ENCODE measurements at places on chromosomes 7 and 10. TPM values are rescaled to one million over a fixed set of nuclear protein-coding genes. Genes with fewer than 3 reads are reported as not detected.

The COA1 gene
- total RNA-seq = 83.1 TPM

The AOC1 gene
- total RNA-seq = not detected

The HTRA1 gene
- 0.11 TPM for total RNA-seq

DNA sequence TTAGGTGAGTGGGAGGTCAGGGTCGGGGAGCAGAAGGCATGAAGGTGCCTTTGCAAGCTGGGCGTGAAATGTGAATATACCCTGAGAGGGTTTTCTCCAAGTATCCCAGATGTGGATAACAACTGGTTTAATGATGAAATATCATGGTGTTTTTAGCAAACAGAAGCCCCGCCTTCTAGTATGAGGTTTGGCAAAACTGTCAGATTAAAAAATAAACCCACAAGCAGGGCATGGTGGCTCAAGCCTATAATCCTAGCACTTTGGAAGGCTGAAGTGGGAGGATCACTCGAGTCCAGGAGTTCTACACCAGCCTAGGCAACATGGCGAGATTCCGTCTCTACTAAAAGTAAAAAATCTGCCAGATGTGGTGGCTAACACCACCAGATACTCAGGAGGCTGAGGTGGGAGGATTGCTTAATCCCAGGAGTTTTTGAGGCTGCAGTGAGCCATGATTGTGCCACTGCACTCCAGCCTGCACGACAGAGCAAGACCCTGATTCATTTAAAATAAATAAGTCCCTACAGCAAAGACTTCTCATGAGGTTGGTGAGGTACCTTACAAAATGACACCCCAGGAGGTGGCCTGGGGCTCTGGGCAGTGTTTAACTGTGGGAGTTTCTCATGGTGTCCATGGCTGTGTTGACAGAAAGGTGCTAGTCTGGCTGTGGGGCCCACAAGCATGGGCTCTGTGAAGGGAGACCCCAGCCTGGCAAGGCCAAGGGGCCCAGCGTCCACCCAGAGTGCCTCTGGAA is 6.7 kb upstream of the PWWP2B start:
- H3K27ac ChIP-seq = no peak overlapping the region
- H3K27me3 ChIP-seq = no peaks in the 10 kb centered on the region
- no peak for DNase-seq
- H3K4me3 ChIP-seq = no peak overlapping the region
- no peaks in the 10 kb centered on the region for H3K36me3 ChIP-seq

- H3K36me3 ChIP-seq = no peaks in the 10 kb centered on the region
- H3K27me3 ChIP-seq = no peaks in the 10 kb centered on the region
- no peak overlapping the region for H3K4me3 ChIP-seq
- no peak overlapping the region for H3K27ac ChIP-seq
Observed at GRCh38 chr7:132118641-132119040, 457.6 kb downstream of the PLXNA4 start.

- no peak for DNase-seq
- H3K27me3 ChIP-seq = no peaks in the 10 kb centered on the region
- no peaks in the 10 kb centered on the region for H3K4me1 ChIP-seq
- H3K4me3 ChIP-seq = no peak overlapping the region
Observed at GRCh38 chr10:1687623-1688150, 49.6 kb downstream of the ADARB2 start.

DNA sequence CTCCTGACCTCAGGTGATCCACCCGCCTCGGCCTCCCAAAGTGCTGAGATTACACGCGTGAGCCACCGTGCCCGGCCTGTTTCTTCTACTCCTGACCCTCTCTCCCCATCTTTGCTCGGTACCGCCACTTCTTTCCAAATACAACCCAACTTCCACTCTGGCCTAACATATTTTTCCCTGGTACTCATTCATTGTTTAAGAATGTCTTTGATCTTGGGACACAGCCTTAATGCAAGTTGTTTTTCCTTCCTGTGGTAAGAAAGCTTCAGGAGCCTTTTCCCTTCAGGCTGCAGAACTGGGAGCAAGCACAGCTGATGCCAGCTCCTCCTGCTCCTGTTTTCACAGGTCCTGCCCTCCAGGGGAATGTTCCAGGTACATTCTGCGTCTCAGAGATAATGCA is 13.7 kb downstream of the CALML3 start:
- no peak for DNase-seq
- no peak overlapping the region for H3K27ac ChIP-seq
- no peaks in the 10 kb centered on the region for H3K4me1 ChIP-seq
- no peak overlapping the region for H3K4me3 ChIP-seq
- no peaks in the 10 kb centered on the region for H3K27me3 ChIP-seq

Data from GM12878 (cell line).